ENCODE measurements at places on chromosomes 13 and 19. TPM values are rescaled to one million over a fixed set of nuclear protein-coding genes. Genes with fewer than 3 reads are reported as not detected.
A peak's percentile ranks its signal among the peaks of the same experiment; 100 is the strongest.

Gene SULT2B1
- 0.09 TPM for total RNA-seq

Gene HIF3A
- 0.66 TPM for total RNA-seq

Gene DDX39A
- 133 TPM for total RNA-seq

Gene ZNF529
- total RNA-seq: 9.0 TPM

Gene ZNF154
- total RNA-seq: 10.5 TPM

Gene LRRC25
- total RNA-seq: 2.5 TPM

Gene PNMA8A
- total RNA-seq: 45.4 TPM

Gene MCEMP1
- 0.28 TPM for total RNA-seq

Gene USPL1
- 18.4 TPM for total RNA-seq

GRCh38 chr19:54400913-54401312 is 14.4 kb upstream of the TTYH1 start:
- no peak for DNase-seq

DNA sequence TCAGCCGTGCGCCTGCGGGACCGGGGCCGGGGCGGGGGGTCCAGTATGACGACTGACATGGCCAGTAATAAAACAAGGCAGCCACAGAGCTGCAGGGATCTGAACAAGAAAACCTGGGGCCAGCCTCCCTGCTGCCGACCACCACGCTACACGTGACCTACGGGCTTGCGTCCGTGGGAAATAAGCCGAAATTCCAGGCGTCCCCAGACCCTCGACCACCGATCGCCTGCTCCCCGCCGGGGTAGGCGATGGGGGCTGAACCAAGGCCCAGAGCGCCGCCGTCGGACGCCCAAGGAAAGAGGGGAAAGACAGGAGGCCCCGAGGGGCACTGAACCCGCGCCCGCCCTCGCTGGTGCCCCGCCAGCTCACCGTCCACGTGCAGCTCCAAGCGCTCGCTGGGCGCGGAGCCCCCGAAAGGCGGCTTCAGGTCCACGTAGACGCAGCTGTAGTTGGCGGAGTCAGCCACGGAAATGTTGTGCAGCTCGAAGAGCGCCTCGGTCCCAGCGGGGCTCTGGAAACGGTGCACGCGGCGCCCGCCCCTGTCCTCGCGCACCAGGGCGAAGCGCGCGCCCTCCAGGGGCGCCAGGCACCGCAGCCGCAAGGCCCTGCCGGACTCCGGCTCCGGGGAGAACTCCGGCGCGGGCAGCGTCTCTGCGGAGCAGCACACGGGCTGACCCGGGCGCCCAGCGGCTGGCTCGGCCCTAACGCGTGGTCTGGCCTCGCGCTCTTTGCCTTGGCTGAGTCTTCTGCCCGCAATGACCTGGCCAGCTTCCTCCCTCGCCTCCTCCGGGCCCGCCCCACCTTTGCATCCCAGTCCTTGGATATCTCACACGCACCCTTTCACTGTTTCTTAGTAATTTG is 3.1 kb downstream of the A1BG start:
- DNase-seq: no peak

DNA sequence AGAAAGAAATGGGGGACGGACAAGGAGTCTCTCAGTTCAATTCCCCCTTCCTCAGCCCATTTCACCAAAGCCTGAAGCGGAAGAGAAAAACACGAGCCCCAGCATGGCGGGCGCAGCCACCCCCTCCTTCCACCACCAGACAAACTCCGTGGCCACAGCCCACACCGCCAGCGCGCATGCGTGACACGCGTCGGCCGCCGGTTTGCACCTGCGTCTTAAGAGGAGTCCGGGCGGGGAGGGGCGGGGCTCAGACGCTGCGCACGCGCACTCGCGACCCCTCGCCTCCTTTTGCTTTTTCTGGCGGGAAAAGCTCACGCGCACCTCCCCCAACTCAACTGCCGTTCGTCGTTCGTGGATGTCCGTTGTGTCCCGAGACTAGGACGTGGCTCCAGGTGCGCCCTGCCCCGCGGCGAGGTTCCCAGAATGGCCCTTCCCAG is at the start of gene KASH5:
KASH5 (plus strand) TSS at position 314 of the 437 bp plus-strand sequence. CDS start 2,635 bp downstream, outside the sequence.
- no peak for DNase-seq

- DNase-seq: no peak
Observed at GRCh38 chr13:105906746-105907145, 628.7 kb downstream of the EFNB2 start.

- no peak for DNase-seq
Observed at GRCh38 chr19:14840206-14840605, 5.2 kb upstream of the OR7A5 start.

GRCh38 chr19:51020988-51021651 is 1.6 kb upstream of the KLK10 start:
- DNase-seq: no peak

GRCh38 chr19:35613574-35613973 is 1.0 kb downstream of the HAUS5 start:
- no peak for DNase-seq

DNA sequence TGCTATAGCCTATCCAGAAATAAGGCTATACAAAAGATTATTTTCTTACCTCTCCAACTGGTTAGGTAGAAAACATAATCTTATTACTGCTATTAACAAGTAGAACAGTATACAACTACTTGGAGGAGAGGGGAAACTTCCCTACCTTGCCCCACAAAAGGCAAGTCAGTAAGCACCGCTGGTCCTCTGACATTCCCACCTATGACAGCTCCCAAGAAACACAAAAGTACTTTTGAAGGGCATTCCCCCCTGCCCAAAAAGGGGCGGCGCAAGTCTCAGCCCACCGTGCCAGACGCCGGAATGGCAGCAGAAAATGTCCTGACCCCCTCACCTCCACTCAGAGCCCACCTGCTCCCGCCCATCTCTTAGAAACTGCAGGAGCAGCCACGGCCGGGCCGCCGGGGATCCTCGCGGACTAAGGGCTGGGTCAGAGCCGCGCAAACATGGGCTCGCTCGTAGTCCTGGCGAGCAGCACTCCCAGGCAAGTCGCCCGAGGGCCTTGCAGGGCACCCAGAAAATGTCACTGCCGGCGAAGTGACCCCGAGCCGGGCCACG is 437 bp downstream of the SUCLA2 start:
- DNase-seq: peak; percentile 12

GRCh38 chr13:103178986-103179943 is 113.0 kb upstream of the SLC10A2 start:
- DNase-seq: no peak

DNA sequence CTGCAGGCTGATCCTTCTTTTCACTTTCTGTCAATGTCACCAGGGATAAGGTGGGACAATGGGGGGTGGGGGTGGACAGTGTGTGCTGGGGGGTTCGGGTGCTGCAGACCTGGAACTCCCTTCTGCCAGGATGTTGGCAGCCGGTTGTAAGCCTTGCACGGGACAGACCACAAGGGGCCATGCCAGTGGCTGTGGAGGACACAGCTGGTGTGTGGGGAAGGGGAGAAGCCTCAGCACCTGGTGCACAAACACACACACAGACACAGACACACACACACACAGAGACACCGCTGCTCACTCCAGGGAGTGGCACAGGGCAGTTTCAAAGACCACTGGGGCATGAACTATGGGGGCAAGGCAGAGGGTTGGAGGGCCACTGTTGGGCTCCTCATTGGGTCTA is 3.6 kb downstream of the F2RL3 start:
- no peak for DNase-seq

DNA sequence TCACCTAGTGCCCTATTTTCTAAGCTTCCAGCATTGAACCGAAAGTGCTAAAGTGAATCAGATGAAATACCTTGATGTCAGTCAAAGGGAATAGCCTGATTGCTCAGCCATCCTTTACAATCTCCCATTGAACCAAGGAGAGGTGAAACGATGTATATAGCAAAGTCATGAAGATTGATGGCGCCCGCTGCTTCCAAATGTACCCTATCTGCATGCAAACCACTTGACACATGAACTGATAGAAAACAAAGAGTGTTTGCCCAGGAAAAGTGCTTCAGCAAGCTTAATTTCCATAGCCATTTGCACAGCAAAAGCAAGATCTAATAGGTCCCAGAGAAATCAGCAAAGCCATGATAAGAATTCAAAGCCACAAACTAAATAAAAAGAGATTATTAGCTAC is 624.9 kb upstream of the PCDH9 start:
- no peak for DNase-seq

DNA sequence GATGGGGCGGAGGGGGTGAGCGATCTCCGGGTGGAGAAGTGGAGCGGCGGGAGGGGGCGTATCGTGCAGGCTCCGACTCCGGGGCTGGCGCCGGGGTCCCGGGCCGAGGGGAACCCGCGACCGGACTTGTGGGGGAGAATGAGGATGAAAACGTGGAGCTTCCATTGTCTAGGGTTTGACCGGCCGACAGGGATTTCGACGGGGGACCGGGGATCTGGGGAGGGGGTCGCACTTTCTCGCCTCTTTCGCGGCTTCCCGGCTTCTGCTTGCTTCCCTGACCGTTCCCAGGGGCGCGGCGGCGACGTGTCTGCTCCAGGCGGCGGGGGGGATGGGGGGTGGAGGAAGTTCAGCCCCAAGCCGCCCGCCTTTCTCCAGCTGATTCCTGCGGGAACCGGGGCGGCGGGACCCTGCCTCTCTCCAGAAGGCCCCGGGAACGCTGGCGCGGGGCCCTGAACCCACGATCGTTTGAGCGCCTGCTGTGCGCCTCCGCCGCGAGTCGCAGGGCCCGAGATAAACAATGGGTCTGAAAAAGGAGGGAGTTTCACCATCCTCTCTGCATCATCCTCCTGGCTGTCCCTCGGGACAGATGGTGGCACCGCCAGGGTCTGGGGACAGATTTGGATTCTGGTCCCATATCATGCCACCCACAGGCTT is 790 bp downstream of the TPM4 start:
- no peak for DNase-seq

GRCh38 chr13:97946951-97947588 is 6.4 kb upstream of the IPO5 start:
- no peak for DNase-seq

- DNase-seq: no peak
Observed at GRCh38 chr13:60837806-60838205, 440.8 kb downstream of the TDRD3 start.

DNA sequence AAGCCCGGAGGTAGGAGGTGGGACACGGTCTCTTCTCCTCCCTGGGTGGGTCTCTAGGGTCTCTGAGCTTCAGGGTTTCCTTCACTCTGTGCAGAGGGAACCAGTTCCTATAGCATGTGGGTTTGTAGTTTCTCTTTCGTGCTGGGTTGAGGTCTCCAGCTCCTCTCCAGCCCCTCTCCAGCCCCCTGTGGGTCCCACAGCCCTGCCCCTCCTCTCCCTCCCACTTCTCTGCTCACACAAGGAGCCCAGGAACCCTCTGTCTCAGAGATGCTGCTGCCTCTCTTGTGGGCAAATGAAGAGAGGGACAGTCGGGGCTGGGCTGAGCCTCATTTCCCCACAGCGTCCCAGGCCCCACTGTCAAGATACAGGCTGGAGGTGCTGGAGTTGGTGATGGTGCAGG is 1.4 kb downstream of the SIGLEC7 start:
- DNase-seq: no peak

DNA sequence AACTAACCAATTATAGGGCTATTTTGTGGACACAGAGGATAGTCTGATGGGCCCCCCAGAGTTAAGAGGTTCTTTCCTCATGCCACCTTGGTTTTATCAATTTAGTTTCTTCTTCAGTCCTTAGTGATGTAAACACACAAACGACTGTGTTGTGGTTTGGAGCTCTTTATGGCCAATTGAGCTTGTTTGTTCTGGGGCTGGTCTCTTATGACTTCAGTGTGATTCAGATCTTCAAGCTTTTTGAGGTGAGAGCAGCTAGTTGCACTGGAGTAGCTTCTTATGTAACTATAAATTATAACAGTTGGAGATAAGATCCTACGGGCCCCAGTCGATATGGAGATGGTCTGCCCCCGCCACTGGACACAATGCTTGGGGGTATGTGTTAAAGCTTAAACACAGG is 22.0 kb upstream of the GJB6 start:
- no peak for DNase-seq

DNA sequence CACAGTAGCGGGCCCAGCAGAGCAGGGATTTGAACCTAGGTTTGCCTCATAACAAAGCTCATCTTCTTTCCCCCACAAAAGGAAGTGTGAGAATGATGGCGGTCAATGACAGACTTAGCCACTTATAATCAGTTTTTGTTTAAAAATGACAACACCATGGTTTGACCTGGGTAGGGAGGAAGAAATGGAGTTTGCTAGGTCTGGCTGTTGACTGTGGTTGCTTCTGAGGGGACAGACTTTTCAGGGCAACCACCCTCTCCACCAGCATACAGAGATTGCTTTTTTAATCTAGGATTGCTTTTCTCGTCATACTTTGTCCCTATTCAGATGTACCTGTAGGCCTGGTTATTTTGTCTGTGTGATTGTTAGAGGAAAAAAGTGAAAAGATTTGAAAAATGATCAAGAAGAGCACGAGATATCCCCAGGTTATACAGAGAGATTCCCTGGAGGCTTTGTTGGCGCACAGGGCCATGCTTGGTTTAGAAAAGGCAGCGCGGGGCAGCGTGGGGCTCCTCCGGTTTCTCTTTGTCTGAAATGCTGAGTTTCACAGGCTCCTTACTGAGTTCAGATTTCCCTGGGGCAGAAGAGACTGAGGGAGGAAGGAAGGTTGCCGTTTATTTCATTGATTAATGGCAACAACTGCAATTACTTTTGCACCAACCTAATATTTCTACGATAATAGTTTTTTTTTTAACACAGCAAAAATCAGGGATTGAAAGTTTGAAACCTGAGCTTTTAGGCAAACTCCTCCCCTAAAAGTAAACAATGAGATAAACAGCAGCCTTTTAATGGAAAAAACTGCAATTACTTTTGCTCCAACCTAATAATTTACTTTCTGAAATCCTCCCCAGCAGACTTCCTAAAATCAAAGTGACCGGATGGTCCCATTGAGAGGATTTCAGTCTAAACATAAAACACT is 97.0 kb upstream of the RNF113B start:
- DNase-seq: no peak

- DNase-seq: no peak
Observed at GRCh38 chr13:39159393-39159792, 121.1 kb downstream of the NHLRC3 start.

DNA sequence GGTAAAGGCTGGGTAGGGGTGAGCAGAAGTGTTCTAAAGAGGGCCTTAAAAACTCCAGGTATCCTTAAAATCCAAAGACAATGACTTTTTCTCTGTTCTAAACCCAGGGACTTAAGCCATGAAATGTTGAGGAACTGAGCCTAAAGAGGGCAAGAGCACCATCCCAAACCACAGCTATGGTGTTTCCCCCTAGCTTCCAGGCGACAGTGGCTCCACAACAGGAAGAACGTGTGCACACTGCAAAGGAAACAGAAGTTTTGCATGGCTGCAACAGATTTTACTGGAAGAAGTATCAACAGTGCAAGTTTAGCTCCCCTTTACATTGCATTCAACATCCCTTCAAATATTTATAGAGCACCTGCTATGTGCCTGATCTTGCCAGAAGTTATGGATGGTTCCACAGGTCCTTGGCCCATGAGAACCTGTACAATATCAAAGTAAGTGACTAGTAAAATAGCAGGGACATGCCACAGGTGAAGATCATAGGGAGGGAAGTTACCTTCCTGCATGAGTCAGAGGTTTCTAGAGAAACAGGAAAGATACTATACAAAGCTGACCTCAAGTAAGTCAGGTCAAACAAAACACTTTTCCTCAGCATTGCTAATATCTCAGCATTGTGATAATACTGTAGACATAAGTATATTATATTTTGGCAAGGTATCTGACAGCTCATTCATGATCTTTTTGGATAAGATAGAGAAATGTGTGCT is 8.4 kb upstream of the KCTD12 start:
- DNase-seq: no peak
